Activated CD8-positive, alpha-beta T cell treated with anti-CD3 and anti-CD28 coated beads, Interleukin-2, amount 10 ng/mL, durations not matched to agents 7 days and 5 days (primary cell): ENCODE measurements at places on chromosomes 7 and 10.

DNA sequence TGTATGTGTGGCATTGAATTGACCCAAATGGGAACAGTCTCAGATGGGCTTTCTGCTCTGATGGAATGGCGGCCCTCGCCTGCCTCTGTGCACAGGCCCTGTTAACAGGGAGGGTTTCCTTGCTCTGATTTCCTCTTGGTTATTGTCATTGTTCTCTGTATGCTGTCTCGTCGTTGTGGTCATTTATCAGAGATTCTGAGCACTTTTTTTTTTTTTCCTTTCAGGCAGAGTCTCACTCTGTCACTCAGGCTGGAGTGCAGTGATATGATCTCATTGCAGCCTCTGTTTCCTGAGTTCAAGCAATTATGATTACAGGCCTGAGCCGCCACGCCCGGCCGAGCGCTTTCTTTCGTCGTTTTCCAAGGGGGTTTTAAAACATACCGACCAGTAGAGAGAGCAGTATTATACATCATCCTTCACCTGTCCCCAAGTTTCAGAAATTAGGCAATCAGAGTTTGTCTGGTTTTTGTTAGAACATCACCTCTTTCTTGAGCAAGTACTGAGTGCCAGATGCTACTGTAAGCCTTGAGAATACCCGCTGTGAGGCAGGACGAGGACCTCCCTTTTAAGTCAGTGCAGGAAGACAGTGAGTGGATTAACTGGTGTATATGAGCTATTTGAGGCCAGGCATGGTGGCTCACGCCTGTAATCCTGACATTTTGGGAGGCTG, 6.5 kb downstream of the CHST12 start:
- peaks cover 52% of the 10 kb centered on the region for H3K36me3 ChIP-seq
- DNase-seq, result peak; percentile 31
- no peaks in the 10 kb centered on the region for H3K27me3 ChIP-seq
- peak overlapping the region; percentile 71 for H3K27ac ChIP-seq
- H3K4me1 ChIP-seq, result peaks cover 78% of the 10 kb centered on the region
- peak overlapping the region; percentile 1 for H3K4me3 ChIP-seq

- DNase-seq, result no peak
- H3K36me3 ChIP-seq, result no peaks in the 10 kb centered on the region
- no peaks in the 10 kb centered on the region for H3K27me3 ChIP-seq
Observed at GRCh38 chr10:86310702-86311101, 55.9 kb downstream of the GRID1 start.

- H3K4me3 ChIP-seq, result no peak overlapping the region
- no peaks in the 10 kb centered on the region for H3K36me3 ChIP-seq
- peaks cover 17% of the 10 kb centered on the region for H3K27me3 ChIP-seq
- DNase-seq, result no peak
Observed at GRCh38 chr10:96267234-96267705, 4.1 kb downstream of the BLNK start.

- H3K4me3 ChIP-seq, result no peak overlapping the region
- H3K4me1 ChIP-seq, result no peaks in the 10 kb centered on the region
- no peaks in the 10 kb centered on the region for H3K36me3 ChIP-seq
- DNase-seq, result no peak
- peaks cover 12% of the 10 kb centered on the region for H3K27me3 ChIP-seq
Observed at GRCh38 chr7:30934732-30935568, 23.3 kb downstream of the AQP1 start.

DNA sequence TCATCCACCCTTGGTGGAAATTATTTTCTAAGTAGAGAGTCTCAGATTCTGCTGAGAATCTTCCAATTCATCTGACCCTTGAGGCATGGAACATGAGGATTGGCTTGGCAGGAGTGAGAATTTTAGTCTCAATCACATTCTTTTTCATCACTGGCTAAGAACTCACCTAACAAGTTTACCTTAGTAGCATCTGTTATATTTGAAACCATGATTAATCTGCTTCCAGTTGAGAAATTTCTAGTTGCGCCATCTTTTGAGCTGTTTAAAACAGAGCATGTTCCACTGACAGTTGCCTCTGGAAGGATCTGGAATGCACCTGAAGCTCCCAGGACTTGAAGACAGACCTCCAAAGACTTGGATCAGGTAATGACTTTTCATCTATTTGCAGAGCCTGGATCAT, at the start of gene LIPK:
TSS of gene LIPK (plus strand) at position 292 of the 400 bp plus-strand sequence. CDS start 18,295 bp downstream, outside the sequence.
- peaks cover 6% of the 10 kb centered on the region for H3K27me3 ChIP-seq
- no peaks in the 10 kb centered on the region for H3K4me1 ChIP-seq
- no peak within 1 kb of the TSS for H3K27ac ChIP-seq
- no peak for DNase-seq
- H3K4me3 ChIP-seq, result no peak within 1 kb of the TSS

- no peaks in the 10 kb centered on the region for H3K36me3 ChIP-seq
- no peak for DNase-seq
- no peak overlapping the region for H3K27ac ChIP-seq
- no peak overlapping the region for H3K4me3 ChIP-seq
- peaks cover 5% of the 10 kb centered on the region for H3K27me3 ChIP-seq
- H3K4me1 ChIP-seq, result peaks cover 8% of the 10 kb centered on the region
Observed at GRCh38 chr10:123999261-123999660, 94.1 kb downstream of the CHST15 start.
